ENCODE measurements at places on chromosomes 16 and 17.

DNA sequence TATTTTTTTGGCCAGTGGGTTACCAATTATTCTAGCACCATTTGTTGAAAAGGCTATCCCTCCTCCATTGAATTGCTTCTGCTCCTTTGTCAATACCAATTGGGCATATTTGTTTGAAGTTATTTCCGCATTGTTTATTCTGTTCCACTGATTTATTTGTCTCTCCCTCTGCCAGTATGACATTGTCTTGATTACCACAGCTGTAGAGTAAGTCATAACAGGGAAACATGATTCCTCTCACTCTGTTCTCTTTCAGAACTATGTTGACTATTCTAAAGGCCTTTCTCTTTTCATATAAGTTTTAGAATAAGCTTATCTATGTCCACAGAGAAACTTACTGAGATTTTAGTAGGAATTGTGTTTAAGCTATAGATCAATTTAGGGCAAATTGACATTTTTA lies 94.3 kb downstream of the MAP2K6 start:
- no peak for DNase-seq

- DNase-seq: no peak
Measured at GRCh38 chr17:71682174-71682494, 438.7 kb upstream of the SOX9 start.

DNA sequence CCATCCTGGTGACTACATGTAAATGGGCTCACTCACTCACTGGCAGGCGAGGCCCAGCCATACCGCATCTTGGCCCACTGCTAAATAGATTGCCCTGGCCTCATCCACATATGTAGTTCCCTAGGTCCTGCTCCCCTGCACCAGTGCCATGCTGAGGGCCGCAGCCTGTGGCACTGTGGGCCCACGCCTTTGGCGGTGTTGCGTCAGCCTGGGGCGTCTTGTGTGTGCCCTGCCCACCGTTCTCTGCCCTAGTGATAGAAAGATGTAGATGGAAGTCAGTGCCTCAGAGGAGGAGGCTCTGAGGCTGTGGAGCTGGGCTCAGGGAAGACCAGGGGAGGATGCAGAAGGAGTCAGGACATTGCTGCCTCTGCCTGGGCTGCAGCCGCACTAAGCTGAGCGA lies 18.9 kb downstream of the C17orf75 start:
- no peak for DNase-seq

GRCh38 chr17:57021226-57021940 lies 43.5 kb downstream of the SCPEP1 start:
- DNase-seq: no peak

GRCh38 chr16:27265982-27266381 lies 2.6 kb downstream of the NSMCE1 start:
- DNase-seq: no peak

- no peak for DNase-seq
Measured at GRCh38 chr17:56785405-56785804, 48.3 kb downstream of the C17orf67 start.

DNA sequence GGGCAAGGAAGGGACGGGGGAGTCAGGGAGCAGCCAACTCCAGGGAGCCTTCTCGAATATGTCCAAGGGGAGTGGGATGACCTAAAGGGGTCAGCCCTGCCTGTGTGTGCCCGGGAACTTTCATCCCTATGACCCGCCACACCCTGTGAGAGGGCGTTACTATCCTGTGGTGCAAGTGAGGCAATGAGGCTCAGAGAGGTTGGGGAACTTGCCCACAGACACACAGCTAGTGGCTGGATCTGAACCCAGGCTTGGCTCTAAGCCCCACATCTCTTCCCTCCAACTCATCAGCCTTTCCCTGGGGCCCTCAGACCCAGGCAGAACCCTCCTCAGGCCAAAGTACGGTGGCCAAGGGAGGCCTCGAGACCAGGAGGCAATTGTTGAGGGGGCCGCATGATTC lies 23.2 kb downstream of the JUP start:
- no peak for DNase-seq

DNA sequence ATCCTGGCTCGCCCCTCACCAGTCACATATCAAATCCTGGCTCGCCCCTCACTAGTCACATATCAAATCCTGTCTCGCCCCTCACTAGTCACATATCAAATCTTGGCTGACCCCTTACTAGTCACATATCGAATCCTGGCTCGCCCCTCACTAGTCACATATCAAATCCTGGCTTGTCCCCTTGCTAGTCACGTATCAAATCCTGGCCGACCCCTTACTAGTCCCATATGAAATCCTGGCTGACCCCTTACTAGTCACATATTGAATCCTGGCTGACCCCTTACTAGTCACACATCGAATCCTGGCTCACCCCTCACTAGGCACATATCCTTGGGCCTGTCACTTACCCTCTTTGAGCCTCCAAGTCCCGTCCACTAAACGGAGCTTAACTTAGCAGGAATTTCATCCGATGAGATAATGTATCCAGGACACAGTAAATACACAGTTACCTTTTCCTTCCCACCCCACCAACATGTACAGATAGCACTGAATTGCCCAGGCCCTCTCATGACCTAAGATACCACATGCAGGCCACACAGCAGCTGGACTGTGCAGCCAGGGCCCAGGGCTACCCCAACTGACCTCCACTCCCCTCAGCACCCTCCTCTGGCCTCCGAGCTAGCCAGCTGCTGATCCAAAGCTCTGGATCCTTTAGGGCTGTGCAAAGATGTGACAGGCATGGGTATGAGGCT lies 157.8 kb upstream of the RPH3AL start:
- DNase-seq: no peak

DNA sequence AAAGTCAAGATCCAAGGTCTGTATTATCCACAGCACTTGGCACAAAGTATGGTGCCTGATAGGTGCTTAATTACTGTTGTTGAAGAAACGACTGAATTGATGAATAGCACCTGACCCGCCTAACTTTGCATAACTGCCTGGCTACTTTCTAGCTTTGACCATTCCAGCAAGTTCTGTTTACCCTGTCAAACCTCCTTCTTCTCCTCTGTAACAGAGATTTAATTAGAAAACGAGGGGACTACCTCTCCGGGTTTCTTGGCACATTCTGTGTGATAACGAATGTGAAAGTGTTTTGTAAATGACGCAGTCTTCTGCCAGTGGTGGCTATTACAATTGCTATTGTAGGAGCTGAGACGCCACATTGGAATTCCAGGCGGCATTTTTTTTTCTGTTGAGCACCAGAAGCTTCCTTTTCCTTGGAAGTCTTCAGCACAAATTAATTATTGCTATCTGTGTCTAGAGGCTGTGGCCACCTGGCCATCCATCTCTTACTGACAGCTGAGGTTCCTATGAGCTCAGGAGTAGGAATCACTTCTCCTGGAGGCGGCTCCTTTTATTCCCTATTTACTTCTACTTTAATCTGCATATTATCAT lies 522.9 kb downstream of the HS3ST4 start:
- DNase-seq: no peak

- DNase-seq: no peak
Measured at GRCh38 chr16:580141-580945, 9.5 kb upstream of the RAB40C start.

- peak; percentile 83 for DNase-seq
Measured at GRCh38 chr17:45228763-45229539, 7.3 kb downstream of the FMNL1 start.

DNA sequence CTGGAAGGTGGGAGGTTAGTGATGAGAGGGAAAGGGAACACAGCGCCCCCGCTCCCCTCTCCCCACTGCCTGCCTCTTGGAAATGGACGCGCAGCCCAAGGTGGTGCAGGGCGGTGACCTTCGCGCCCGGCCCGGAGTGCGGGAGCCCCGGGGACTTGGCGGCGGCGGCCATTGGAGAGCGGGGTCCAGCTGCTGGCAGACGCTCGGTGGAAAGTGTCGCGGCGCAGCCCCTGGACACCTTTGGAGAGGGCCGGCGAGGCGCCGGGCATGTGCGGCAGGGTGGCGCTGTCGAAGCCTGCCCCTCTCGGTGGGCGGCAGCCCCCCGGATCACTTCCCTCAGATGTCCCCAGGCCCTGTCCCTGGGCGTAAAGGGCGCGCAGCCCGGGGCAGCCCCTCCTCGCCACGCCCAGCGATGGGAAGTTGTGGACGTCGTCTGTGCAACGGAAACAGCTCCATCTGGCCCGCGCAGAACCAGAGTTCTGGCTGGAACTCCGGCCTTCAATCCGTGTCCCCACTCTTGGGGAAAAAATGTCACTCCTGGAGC lies 16.7 kb downstream of the SALL1 start:
- no peak for DNase-seq

DNA sequence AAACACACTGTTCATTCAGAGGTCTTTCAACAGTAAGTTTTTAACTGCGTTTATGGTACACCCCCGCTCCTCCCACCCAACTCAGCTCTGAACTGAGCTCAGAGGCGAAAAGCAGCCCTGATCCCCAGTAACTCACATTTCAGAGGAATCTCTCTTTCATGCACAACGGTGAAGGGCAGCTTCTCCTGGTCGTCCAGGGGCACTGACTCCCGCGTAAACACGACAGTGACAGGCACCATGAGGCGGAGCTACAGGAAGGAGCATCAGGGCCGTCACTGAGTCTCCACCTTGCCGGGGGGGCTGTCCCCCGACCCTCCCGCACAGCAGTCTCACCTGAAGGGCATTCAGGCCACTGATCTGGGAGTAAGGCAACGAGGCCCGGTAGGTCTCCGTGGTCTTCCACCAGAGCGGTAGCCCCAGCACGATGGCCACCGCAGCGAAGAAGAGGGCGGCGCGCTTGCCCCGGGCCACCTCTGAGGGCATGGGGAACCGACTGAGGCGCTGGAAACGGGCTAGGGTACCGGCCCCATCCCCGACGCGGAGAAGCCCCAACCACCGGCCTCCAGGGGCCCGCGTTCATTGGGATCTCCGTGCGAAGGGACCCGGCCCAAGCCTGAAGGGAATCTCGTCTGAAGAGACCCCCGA lies 486 bp downstream of the PIGS start:
- no peak for DNase-seq

DNA sequence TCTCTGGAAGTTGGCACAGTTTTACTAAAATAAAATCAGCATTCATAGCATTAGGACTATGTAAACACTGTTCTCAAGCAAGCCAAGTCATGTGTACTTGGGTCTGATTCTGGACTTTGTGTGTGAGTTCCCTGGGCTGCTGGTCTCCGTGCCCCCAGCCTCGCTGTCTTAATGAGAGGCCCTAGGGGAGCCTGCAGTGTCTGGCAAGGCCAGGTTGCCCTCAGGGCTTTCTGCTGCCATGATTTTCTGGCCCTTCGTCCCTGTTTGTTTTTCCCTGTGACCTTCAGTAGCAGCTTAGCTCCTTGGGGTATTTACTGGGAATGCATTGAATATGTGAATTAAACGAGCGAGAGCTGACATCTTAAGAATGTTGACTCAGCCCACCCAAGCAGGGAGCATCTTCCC lies 161.8 kb downstream of the RPTOR start:
- DNase-seq: no peak

- DNase-seq: no peak
Measured at GRCh38 chr17:75155191-75155601, 884 bp upstream of the JPT1 start.

- DNase-seq: no peak
Measured at GRCh38 chr17:2736956-2737355, 12.5 kb downstream of the CCDC92B start.

GRCh38 chr17:48246612-48247011 lies 139.0 kb downstream of the SNX11 start:
- peak; percentile 61 for DNase-seq

GRCh38 chr16:17921357-17921978 lies 415.1 kb downstream of the NPIPA8 start:
- DNase-seq: no peak

GRCh38 chr17:44812263-44812662 lies 17.8 kb downstream of the GJC1 start:
- DNase-seq: no peak

- DNase-seq: no peak
Measured at GRCh38 chr17:16033729-16034349, 34.2 kb downstream of the TTC19 start.

DNA sequence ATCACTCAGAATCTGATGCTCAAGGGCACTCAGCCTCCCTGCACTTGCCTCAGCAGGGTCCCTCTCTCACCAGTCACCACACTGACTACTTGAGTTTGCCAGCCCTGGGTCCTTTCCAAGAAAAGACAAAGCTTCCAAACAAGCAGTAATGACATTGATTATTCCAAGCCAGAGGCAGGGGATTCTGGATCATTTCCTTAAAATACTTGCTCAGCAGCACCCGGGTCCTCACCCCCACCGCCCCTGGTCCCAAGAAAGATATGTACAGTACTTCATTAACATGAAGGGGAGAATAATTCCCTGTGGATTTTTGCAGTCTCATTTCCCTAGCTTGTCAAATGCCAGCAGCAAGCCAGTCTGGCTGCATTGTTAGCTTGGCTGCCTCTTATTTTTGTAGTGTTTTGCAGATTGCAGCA lies 83.2 kb upstream of the GNAO1 start:
- no peak for DNase-seq

GRCh38 chr16:27318392-27319256 lies 4.8 kb downstream of the IL4R start:
- peak; percentile 73 for DNase-seq

- no peak for DNase-seq
Measured at GRCh38 chr16:89547291-89547690, 13.2 kb upstream of the RPL13 start.

- no peak for DNase-seq
Measured at GRCh38 chr17:7281953-7282751, 634 bp downstream of the SLC2A4 start.

- DNase-seq: no peak
Measured at GRCh38 chr17:56186222-56186786, 33.0 kb downstream of the ANKFN1 start.

- DNase-seq: no peak
Measured at GRCh38 chr16:59192551-59193199, 458.6 kb upstream of the GOT2 start.

Data from umbilical cord (tissue), 2 donors.